Cerebellar cortex (tissue), 1 donor: ENCODE measurements at places on chromosomes 2 and 18.

DNA sequence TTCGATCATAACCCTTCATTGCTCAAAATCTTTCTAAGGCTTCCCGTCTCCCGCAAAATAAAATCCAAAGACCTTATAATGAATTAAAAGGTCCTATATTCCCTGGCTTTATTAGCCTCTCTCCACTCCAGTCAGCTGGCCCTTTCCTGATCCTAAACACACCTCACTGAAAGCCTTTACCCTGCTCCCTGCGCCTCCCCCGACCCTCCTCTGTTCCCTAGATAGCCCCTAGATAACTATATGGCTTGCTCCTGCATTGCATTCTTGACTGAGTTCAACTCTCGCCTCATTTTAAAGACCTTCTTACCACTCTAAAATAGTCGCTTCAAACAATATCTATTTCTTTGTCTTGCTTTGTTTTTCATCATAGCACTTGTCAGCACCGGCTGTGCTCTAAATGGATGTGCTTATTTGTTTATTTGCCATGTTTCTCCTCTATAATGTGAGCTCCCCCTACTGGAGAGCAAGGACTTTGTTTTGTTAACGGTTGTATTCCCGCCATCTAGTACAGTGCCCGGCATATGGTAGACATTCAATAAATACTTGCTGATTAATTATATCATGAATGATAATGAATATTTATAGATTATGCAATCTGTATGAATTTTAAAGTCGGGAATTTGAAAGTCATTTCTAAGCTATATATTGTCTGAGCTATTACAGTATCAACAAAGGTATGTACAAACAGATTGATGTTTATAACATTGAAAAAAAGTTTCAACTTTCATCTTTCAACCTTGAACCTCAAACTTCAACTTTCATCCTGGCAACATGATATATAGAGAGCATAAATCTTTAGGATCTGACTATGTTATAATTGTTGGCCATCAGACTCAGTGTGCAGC, 32.4 kb upstream of the VIT start:
- peak; percentile 85 for DNase-seq

DNA sequence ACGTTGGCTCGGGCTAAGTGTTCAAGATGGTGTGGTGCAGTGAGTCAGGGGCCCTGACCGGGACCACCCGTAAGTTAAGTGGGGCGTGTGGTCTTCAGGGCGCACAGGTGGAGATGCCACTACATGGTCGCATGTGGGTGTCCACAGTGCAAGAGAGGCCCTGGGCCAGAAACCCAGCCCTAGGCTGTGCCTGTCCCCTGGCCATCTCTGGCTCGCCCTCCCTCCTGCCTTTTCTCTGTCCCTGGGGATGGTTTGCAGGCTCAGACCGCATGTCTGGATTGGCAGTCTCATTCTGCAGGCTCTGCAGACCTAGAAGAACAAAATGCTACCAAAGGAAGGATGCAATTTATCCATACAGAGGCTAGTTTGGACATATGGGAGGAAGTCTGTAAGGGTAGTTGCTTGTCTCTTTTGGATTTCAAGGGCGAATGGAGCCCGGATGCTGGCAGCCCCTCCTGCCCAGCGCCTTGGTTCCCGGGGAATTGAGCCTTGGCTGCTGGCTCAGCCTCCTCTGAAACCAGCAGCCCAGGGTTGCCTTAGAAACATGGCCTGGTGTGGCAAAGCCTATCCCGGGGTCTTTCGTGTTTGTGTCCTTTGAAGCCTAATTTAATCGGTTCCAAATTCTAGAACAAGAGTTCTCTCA, 417.5 kb upstream of the HS6ST1 start:
- no peak for DNase-seq

GRCh38 chr18:3444296-3444695, 5.7 kb upstream of the TGIF1 start:
- no peak for DNase-seq

GRCh38 chr18:32373505-32373904, 97.2 kb downstream of the GAREM1 start:
- no peak for DNase-seq

GRCh38 chr18:2028986-2029385, 542.3 kb downstream of the METTL4 start:
- no peak for DNase-seq

GRCh38 chr2:224861266-224861665, 145.1 kb upstream of the CCDC195 start:
- DNase-seq = no peak

GRCh38 chr2:85830645-85831044, 58.1 kb downstream of the ST3GAL5 start:
- DNase-seq = no peak

GRCh38 chr18:36155851-36156757, 26.4 kb downstream of the ELP2 start:
- no peak for DNase-seq

DNA sequence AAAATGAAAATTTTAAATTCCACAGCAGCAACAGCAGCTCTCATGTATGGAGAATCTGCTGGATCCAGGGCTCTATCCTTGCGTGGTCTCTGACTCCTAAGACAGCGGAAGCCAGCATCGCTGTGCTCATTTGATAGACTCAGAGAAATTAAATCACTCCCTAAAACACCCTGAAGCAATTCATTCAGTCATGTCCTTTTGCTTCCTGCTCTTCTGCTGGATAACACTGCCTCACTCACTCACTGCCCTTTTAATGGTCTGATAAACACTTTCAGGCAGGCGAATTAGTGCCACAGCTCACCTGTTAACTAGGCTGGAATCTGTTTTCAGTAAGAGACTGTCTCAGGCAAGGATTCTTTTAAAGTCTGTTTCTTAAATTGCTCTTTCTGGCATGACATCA, 10.0 kb downstream of the WIPF1 start:
- no peak for DNase-seq

- no peak for DNase-seq
Observed at GRCh38 chr2:239602290-239603282, 201.8 kb upstream of the HDAC4 start.

DNA sequence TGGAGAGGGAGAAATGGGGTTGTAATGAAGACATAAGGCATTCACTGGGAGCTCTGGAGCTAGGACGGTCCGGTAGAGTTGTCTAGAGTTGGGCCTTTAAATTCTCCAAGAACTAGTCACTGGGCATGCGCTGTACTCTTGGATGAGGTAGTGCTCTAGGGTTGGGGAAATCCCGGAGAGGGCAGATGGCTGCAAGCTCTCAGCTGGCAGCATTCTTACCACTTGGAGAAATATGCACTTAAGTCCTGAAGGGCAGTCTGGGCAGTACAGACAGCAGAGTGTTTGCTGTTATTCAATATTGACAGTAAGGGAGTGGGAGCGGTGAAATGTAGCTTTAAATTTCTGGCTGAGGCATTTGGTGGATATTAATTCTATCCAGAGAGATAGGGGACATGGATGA, 214.6 kb downstream of the RDH14 start:
- DNase-seq = peak; percentile 9

DNA sequence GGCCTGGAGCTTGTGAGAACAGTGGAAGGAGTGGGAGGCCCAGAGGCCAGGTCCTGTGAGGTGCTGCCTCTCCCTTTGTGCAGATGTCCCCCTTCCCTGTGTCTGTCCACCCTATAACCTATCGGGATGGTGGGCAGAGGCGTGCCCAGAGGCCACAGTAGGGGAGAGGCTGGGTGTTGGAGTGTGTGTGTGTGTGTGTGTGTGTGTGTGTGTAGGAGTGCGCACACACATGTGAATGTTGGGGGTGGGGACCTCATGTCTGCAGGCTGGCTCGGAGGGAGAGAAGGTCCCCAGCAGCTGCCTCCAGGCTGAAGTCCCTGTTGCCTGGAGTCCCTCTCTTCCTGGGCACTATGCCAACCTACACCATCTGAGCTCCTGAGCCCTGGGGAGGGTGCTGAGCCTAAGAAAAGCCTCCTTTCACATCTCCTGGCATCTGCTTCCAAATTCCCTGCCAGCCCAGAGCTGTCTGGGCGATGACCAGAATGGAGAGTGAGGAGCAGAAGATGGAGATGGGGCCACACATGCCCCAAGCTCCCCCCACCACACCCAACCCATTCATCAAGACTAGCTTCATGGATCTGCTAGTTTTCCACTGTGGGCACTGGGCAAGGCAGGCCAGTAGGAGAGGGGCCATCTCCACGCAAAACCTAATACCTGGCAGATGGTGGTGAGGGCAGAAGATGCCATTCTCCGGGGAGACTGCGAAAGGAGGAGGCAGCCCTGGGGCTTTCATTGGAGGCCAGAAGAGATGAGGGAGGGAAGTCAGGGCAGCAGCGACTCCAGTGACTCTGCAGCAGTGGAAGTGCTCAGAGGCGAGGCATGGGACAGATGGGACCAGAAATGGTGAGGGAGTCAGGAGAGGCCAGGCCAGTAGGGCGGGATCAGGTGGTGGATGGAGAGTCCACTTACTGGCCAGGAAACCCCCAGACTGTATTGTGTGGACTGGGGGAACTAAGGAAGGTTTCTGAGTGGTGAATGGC, 20.3 kb downstream of the KCNK3 start:
- DNase-seq = peak; percentile 90

GRCh38 chr2:156306821-156307220, 25.7 kb downstream of the NR4A2 start:
- DNase-seq = no peak
